ENCODE measurements at places on chromosomes 7 and 10.
A peak's percentile ranks its signal among the peaks of the same experiment; 100 is the strongest.

DNA sequence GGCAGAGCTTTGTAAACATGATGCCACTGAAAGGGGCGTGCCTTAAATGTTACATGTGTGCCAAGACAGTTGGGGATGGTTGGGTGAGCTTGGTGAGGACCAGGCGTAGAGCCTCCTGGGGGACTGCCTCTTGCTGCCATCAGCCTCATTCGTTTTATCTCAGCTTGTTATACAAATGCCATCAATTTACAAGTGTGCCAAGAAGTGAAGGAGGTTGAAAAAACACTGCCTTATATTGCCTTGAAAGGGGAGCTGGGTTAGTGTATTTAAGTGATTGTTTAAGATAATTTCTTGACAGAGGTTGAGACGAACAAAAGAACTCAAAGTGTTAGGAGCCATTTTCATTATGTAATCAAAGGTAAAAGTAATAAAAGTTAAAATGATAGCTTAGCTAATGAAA lies 354.7 kb downstream of the PHTF2 start:
- DNase-seq: no peak

GRCh38 chr7:67896721-67897120 lies 900.1 kb downstream of the TYW1 start:
- no peak for DNase-seq

DNA sequence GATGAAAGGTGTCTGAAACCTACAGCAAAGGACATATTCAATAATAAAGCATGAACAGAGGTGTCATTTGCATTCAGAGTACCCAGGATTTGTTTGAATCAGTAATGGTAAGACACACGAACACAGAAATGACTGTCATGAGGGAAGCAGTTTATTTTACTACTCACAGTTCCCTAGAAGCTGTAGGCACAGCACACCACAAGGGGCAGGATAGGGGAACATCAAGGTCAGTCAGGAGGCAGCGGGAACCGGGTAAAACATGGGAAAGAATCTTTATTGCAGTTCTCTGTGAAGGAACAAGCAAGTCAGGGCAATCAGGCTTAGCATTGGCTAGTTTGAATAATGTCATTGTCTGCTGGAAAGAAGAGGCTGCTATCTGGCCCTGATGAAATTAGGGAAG lies 70.2 kb upstream of the PDSS1 start:
- DNase-seq: peak; percentile 31

DNA sequence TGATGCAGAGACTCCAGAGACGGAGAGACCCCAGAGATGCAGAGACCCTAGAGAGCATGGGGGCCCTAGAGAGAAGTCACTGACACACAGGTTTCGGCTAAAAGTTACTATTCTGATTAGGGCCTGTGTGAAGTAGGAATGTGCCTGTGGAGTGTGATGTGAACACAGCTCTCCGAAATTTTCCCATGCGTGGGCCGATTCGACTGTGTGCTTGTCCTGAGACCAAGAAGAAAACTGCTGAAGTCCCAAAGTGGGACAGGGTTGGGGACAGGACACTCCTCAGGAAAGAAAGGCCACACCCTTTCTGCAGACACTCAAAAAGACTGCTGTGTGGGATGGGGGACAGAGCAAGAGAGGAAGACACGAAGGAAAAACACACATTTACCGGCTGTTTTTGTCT lies 533.5 kb downstream of the PTPRN2 start:
- DNase-seq: no peak

GRCh38 chr7:81573128-81573527 lies 196.7 kb downstream of the HGF start:
- DNase-seq: no peak

- DNase-seq: no peak
Measured at GRCh38 chr7:15891151-15891881, 204.8 kb upstream of the MEOX2 start.
